ENCODE measurements at places on chromosomes 11 and 22.

DNA sequence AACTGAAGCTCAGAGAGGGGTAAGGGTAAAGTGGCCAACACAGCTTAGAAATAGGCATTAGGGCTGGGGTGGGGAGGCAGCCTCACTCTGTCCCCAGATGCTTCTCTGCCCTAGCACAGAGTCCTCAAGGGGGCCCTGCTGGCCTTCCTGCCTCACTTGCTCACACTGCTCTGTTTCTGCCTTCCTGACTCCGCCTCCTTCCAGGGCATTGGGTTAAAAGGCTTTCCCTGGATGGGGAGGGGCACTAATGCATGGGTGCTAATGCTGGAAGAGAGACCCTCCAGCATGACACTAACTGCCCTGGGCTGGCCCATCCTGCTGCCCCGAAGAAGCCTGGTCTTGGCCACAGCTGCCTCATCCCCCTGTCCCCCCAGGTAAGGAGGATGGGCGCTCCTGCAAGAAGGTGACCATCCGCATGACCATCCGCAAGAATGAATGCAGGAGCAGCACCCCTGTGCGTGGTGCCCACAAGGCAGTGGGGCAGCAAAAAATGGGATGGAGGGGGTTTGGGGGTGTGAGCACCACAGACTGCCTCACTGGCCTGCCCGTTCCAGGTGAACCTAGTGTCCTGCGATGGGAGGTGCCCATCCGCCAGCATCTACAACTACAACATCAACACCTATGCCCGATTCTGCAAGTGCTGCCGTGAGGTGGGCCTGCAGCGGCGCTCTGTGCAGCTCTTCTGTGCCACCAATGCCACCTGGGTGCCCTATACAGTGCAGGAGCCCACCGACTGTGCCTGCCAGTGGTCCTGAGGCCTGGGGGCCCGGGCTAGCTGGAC, 74.0 kb upstream of the MYOD1 start:
- no peak for DNase-seq

DNA sequence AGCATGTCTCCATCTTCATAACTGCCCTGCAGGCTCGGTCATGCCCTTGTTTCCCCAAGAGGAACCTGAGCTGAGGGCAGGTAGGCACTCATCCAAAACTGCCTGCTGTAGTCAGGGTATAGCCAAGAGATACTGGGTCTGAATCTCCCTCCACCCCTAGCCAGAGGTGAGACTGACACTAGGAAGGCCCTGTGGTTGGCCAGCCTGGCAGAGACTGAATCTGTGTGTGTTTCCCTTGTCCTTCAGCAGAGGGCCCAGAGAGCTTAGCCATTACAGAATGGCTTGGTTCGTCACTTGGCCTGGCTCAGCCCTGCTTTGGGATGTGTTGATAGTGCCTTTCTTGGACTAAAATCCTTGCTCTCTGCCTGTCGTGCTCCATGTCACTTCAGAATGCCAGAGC, 79.3 kb upstream of the SUSD2 start:
- DNase-seq, result no peak

- no peak for DNase-seq
These were observed 20.9 kb upstream of the NRGN start for GRCh38 chr11:124718801-124719200.

DNA sequence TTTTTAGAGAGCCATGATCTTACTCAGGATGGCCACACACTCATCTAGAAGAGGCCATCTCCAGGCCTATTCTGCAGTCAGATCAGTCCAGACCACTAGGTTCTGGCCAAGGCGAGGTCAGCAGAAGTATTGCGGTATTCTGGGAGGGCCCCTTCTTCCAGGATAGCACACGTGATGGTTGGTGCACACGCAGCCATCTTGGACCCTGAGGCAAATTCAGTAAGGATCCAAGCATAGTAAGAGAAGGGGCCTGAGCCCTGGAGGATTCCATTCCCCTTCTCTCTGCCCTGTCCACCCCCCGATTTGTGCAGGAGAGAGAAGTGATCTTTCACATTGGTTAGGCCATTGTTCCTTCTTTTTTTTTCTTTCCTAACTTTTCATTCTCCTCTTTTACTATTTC, 957.9 kb downstream of the BRD1 start:
- no peak for DNase-seq

- DNase-seq, result no peak
These were observed 1.9 kb downstream of the FBXO7 start for GRCh38 chr22:32476281-32477195.

GRCh38 chr22:39130892-39131855, 21.3 kb downstream of the CBX7 start:
- no peak for DNase-seq

- DNase-seq, result no peak
These were observed 696.4 kb downstream of the LRRC4C start for GRCh38 chr11:40763046-40763445.

DNA sequence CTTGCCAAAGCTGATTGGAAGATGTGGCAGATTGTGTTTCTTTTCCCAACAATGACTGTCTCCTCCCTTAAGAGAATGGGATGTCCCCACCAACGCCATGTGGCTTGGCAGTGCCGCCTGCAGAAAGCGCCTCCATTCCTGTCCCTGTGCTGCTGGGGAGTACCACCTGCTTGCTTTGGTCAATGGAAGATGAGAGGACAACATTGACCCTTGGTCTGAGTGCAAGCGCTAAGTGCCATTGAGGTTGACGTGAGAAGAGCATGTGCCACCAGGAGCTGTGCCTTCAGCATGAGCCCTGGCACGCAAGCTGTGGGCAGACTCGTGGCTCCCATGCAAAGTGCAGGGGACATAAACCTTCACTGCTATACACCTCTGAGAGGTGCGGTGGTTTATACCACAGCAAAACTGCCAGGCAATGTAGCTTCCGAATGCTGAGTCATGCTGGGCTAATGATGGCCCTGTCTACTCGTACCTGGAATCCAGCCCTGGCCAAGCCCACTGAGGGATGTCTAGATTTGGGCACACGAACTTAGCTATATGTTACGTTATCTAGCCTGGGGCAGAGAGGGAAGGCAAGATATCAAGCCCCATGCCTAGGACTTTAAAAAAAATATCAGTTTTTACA, 41.9 kb downstream of the MYEOV start:
- no peak for DNase-seq

- DNase-seq, result no peak
These were observed 79.0 kb downstream of the LDLRAD3 start for GRCh38 chr11:36022882-36023281.

DNA sequence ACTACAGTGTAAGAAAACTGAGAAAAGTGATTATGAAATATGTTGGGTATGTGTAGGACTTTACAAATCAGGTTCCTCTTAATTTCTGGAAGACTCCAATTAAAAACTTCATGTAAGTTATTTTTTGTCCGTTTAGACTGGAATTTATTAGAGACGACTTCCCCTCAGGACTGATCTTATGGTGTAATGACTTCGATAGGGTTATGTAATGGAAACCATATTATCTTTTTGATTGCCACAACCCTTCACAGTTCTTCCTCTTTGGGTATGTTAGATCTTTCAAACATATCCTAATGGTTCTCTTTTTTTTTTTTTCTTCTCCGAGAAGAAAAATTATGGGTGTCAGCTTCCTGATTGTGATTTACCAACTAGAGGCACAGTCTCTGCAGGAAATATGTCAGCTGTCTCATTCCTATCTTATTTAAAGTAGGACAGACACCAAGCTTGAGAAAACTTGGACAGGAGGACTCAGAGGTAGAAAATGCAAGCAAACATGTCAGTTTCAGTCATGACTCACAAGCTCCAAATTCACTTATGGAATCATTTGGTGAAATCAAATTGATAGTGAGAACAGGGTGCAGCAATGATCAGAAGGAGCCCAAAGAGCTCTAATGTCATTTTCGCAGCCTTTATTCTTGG, 11.1 kb upstream of the LDLRAD3 start:
- DNase-seq, result no peak

- DNase-seq, result no peak
These were observed 527.0 kb downstream of the TBC1D22A start for GRCh38 chr22:47289336-47289985.

DNA sequence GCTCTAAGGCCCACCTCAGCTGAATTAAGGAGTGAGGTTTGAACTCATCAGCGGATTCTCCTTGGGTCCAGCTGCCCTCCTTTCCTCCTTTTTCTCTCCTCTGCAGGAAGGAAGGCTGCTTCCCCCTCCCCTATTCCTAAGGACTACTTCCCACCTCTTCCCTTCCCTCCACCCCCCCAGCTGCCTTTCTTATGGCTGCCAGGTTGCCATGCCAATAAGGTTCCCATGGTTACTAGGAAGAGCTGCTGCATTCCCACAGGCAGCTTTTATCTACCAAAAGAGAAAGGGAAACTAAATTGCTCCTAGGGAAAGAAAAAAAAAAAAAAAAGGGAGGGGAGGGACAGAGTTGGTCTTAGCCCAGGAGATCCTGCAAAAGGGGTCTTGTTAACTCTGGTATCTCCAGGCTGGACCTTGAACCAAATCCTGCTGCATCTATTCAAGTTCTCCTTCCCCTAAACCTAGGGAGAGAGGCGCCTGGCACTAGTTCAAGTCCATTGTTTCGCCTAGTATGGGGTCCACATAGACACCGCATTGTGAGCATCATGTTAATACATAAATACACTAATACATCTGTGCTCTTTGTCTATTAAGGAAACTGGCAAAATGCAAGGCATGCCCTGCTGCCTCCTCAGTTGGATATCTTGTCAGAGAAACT, 21.2 kb upstream of the FEZ1 start:
- DNase-seq, result no peak

- DNase-seq, result no peak
These were observed 3911.2 kb upstream of the OR11H1 start for GRCh38 chr22:11616811-11617210.

GRCh38 chr11:58434217-58434616, 6.3 kb upstream of the OR5B2 start:
- no peak for DNase-seq

GRCh38 chr22:40220316-40221054, 42.8 kb downstream of the TNRC6B start:
- no peak for DNase-seq

- DNase-seq, result no peak
These were observed 31.2 kb downstream of the RRP8 start for GRCh38 chr11:6572215-6572614.
